HCEC 1CT (cell line): ENCODE measurements at places on chromosomes 1 and 21.

DNA sequence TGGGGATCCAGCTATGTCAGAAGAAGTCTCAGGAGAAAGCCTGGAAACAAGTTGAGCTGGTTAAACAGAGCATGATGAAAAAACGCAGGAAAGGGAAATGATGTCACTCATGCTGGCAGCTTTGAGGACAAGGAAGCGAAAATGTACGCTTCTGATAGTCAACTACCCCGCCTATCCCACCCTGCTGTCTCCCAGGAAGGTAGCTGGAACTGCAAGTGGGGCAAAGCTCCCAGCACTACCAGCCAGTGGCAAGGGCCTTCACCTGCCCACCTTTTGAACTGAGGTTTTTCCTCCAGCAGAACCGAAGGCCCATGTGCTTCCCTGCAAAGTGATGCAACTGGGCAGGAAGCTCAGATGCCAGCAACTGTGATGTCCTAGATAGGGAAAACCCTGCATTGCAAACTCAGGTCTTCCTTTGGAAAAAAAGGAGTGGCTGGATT is 6.3 kb upstream of the IL20 start:
- no peak for DNase-seq

DNA sequence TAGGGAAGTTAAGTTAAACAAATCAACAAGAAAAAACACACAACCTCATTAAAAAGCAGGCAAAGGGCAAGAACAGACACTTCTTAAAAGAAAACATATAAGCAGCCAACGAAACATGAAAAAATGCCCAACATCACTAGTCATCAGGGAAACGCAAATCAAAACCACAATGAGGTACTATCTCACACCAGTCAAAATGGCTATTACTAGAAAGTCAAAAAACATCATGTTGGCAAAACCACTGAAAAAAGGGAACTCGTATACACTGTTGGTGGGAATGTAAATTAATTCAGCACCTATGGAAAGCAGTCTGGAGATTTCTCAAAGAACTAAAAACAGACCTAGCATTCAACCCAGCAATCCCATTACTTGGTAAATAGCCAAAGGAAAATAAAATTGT is 51.1 kb downstream of the HSF2BP start:
- DNase-seq: peak; percentile 64

DNA sequence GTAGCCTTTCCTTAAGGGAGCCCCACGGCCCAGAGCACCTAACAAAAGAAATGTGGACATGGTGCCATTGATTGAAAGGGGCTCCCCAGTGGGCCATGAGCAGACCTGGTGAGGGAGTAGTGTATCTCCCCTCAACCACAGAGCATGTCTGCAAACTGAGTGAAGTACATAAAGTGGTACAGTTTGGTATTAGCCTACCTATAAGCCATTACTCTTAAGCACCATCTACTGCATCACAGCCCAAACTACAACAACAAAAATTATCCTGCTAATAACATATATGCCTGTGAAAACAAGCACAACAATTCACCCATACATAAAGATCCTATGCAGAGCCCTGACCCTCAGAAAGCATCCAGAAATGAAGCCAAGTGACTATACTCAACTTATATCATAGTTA is 407.8 kb downstream of the PTPRC start:
- DNase-seq: peak; percentile 4

DNA sequence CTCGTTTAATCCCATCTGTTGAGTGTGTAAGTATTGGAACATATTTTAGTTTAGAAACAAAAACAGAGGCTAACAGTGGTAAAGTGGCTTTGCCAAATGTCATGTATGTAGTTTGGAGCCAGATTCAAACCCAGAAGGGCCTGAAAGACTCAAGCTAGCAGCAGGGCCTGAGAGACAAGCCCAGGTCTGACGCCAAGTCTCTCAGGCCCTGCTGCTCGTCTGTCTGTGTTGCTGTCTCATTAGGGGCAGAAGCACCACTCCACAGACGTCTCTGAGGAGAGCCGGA is 8.3 kb downstream of the CITED4 start:
- no peak for DNase-seq

DNA sequence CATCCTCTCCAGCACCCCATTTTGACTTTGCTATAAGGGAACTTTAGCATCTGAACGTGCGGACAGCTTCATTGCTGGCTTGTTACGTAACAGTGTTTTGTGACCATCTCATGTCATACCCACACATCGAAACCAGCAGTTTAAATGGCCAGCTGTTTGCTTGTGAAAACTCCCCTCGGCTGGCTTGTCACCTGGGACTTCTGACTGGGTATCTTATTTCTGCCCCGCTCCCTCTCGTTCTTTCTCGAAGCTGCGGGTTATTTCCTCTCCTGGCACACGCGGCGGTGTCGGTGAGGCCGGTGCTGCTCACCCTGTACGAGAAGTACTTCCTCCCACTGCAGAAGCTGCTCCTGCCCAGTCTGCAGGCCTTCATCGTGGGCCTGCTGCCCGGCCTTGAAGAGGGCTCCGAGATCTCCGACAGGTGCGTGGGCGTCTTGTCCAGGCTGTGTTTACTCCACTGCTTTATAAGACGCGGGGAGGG is 43.5 kb downstream of the DOP1B start:
- DNase-seq: no peak

- DNase-seq: no peak
Observed at GRCh38 chr1:59689730-59690129, 125.0 kb upstream of the HOOK1 start.

GRCh38 chr1:27594564-27595510 is 9.1 kb downstream of the AHDC1 start:
- DNase-seq: no peak

GRCh38 chr1:6041432-6042062 is 4.1 kb upstream of the KCNAB2 start:
- DNase-seq: no peak

GRCh38 chr21:46244602-46245001 is 16.0 kb upstream of the LSS start:
- no peak for DNase-seq

- DNase-seq: no peak
Observed at GRCh38 chr21:38822778-38823238, 17.1 kb downstream of the ETS2 start.

DNA sequence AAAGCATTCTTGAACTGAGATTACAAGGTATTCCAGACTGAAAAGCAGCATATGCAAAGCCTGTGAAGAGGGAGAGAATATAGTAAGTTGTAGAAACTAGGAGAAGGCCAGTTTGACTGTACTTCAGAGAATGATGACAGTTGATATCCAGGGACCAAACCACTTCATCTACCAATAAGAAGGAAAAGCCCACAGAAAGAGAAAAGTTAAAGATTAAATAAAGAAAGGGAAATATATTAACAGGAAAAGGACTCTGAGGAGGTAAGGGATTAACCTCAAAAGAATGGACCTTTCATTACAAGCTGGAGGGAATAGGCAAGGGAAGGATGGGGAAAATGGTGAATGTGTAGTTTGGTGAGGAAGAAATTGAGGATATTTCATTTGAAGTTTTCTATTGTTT is 180.2 kb upstream of the CACYBP start:
- no peak for DNase-seq

- DNase-seq: no peak
Observed at GRCh38 chr1:220371324-220371723, 99.1 kb upstream of the RAB3GAP2 start.

- peak; percentile 87 for DNase-seq
Observed at GRCh38 chr1:109979489-109980091, 5.0 kb upstream of the AHCYL1 start.

- DNase-seq: no peak
Observed at GRCh38 chr1:69411617-69412016, 156.1 kb upstream of the LRRC7 start.

DNA sequence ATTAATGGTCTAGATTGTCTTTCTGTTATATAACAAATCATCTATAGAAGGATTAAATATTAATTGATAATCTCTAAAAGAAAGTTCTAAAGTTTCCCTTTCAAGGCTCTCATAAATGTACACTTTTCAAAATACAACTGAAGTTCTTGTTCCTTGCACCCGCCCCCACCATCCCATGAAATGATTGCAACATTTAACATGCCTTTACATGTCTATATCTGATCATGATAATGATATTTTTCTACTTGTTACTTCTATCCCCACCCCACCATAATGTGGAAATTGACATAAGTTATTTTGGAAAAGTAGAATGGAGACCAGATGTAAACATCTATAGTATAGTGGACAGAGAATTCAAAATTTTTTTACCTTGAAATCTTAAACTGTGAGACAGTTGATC is 186.6 kb downstream of the NTNG1 start:
- DNase-seq: no peak

- no peak for DNase-seq
Observed at GRCh38 chr1:29975036-29975694, 738.8 kb downstream of the PTPRU start.

- no peak for DNase-seq
Observed at GRCh38 chr1:59238333-59238934, 58.5 kb upstream of the FGGY start.

DNA sequence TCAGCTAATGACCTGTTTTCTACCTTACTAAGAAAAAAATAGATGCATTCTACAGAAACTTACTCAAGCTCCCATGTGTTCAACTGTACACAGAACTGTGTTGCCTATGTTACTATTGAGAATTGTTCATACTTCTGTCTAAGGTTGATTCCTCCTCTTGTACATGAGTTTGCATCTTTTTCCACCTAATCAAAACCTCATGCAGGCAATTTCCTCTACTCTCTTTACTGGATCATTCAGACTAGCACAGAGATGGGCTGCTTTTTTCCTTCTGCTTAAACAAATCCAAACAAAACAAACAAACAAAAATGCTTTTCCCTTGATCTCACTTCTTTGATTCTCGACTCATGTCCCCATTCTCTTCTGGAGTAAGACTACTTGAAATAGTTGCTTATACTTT is 58.8 kb upstream of the PTGFR start:
- no peak for DNase-seq

DNA sequence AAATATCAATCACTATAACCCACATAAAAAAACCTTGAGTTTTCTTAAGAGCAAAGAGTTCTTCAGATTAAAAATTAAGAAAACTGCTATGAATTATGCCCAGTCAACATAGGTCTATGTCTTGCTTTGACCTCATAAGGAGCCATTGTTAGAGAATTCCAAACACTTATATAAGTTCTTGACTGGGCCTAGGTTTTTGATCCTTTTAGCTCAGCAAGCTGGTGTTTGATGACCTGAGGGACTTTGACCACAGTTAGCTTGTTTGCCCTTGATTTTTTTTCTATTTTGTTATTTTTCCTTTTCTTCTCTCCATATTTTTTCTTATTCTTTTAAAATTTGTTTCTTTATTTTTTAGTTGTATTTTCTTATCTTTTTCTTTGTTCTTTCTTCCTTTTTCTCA is 122.3 kb downstream of the RHOU start:
- DNase-seq: no peak

GRCh38 chr21:46515109-46515508 is 56.4 kb downstream of the DIP2A start:
- peak; percentile 31 for DNase-seq

- DNase-seq: no peak
Observed at GRCh38 chr1:239803781-239804180, 287.9 kb upstream of the FMN2 start.
